Stimulated activated CD4-positive, alpha-beta T cell treated with anti-CD3 and anti-CD28 coated beads, Interleukin-1b, Interleukin-23, amount 100 ng/mL, for 48 hours (primary cell): ENCODE measurements at places on chromosomes 1 and 21.
A peak's percentile ranks its signal among the peaks of the same experiment; 100 is the strongest.

GRCh38 chr1:47522935-47523834, 85.3 kb downstream of the FOXD2 start:
- no peak for DNase-seq

DNA sequence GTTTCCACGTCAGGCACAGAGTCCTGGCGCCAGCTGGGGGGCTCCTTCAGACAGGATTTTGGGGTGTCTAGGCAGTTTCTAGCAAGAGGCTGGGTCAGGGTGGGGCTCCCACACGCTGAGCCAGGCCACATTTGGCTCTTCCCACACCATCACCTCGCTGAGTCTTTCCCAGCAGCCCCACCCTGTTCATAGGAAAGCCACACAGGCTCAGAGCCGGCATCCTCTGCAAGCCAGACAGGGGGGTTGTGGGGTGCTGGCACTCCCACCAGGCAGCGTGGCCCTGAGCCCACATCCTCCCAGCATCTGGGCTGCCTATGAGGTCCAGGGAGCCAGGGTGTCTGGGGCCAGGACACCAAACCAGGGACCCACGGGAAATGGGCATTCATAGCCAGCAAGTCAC, 2.8 kb upstream of the GPR153 start:
- DNase-seq: no peak

DNA sequence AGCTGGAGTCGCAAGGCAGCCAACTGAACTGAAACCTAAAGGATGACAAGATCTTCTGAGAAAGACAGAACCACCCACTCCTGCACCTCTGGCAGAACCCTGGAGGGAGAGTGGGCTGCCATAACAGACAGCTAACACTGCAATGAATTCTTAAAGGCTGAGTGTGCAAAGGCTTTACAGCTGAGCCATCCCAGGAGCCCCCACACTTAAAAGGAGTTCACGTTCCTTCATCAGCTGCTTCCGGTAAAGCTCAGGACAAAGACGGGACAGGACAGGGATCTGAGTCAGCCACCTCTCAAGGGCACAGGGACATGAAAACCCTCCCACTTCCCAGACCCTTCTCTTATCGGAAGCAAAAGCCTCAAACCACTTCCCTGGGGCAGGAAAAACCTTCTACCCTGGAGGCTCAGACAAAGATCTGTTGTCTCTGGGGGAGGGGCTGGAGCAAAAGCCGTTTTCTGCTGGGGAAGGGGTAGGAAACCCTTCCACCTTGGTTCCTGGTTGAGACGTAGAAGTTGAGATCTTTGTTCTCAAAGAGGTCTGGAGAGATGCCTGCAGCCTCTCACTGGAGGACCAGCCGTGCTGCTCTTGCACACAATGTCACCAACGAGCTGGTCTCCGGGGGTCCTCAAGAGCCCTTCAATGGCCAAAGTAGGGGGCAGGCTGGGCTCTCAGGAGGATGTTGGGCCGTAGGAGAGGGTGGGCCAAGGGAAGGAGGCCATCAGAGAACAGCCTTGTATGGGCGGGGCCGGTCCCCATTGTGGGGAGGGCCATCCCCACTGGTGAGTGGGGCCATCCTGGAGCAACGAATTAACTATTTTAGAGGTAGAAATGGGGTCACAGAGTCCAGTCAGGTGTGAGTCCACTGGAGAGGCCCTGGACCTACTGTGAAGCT, 452.4 kb downstream of the PTPRU start:
- peak; percentile 61 for DNase-seq

DNA sequence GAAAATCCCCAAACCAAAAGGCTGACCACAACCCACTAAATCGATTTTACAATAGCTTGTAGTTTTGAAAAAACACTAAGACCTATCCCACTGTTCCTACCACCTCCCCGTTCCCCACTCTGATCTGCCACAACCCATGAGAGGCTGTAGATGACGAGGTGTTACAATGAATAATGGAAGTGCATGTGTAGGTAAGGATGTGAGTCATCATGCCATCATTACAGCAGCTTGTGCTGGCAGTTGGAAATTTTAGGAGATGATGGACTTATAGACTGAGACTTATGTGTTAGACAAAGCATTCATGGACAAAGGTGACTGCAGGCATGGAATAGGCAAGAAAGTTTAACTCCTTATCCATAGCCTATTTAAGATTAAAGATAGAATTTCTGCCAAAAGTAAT, 184.7 kb upstream of the CACYBP start:
- peak; percentile 47 for DNase-seq

DNA sequence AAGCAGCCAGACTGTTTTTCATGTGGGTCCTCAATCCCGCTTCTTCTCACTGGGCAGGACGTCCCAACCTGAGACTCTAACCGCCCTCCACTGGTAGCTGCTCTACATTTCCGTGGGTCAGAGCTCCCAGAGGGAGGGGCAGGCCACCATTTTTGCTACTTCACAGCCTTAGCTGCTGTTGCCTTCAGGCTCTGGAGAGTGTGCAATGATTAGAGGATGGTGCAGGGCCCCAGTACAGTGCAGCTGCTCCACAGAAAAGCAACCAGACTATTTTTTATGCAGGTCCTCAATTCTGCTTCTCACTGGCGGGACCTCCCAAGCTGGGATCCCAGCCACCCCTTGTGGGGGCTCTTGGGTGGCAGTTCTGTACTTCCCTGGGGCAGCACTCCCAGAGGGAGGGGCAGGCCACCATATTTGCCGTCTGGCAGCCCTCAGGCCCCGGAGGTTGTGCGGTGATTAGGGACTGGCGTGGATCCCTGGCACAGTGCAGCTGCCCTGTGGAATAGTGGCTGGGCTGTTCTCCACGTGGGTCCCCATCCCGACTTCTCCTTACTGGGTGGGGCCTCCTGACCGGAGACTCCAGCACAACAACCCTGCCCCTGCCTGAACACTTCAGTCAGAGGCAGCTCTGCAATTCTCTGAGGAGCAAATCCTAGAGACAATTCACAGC, 647.6 kb upstream of the PKN2 start:
- DNase-seq: no peak

GRCh38 chr1:185849014-185849413, 114.8 kb downstream of the HMCN1 start:
- DNase-seq: no peak

GRCh38 chr1:229730573-229730972, 104.5 kb downstream of the URB2 start:
- DNase-seq: no peak

DNA sequence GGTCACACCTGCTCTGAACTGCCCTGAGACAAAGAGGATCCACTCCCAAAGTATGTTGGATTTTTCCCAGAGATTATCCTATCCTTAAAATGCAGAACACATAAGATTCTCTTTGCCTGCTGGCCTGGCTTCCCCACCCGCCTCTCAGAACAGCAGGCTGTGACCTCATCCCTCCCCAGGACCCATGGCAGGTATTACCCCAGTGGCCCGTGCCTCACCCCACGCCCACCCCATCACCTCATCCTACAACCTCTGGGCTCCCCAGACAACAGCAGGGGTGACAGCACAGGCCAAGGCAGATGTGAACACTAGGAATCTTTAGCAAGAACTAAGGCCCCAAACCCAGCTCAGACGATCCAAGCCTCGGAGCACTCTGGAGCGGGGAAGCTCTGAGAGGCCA, 35.1 kb upstream of the S100A7 start:
- no peak for DNase-seq

GRCh38 chr1:75999034-75999433, 66.8 kb upstream of the ASB17 start:
- DNase-seq: no peak

- no peak for DNase-seq
Observed at GRCh38 chr1:46300673-46301405, 2.6 kb downstream of the LRRC41 start.

- no peak for DNase-seq
Observed at GRCh38 chr1:42777852-42778251, 6.9 kb upstream of the TMEM269 start.

DNA sequence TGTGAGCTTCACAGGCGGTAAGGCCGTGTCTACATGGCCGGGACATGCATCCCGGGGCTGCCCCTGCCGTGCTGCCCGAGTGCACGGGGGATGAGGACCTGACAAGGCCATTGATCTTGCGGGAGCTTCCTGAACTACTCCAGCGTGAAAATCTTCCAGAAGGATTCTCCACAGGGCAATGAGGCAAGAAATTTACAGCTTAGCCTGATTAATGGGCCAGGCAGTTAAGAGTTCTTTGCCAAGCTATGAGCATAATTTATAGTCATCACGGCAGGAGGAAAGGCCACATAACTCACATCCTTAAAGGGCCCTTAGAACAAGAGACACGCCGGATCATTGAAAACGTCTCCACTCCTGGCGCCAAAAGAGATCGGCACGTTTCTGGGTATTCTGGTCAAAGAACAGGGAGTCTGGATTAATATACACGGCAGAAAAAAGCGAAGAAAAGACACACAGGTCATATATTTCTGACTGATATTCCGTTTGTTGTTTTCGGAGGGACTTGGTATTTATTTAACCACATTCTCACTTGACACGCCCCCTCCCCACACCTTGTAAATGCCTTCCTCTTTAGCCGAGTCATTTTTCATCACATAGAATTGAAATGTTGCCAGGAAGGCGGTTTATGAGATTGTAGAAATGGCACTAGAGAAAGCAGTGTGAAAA, 180.5 kb downstream of the DYRK1A start:
- no peak for DNase-seq

DNA sequence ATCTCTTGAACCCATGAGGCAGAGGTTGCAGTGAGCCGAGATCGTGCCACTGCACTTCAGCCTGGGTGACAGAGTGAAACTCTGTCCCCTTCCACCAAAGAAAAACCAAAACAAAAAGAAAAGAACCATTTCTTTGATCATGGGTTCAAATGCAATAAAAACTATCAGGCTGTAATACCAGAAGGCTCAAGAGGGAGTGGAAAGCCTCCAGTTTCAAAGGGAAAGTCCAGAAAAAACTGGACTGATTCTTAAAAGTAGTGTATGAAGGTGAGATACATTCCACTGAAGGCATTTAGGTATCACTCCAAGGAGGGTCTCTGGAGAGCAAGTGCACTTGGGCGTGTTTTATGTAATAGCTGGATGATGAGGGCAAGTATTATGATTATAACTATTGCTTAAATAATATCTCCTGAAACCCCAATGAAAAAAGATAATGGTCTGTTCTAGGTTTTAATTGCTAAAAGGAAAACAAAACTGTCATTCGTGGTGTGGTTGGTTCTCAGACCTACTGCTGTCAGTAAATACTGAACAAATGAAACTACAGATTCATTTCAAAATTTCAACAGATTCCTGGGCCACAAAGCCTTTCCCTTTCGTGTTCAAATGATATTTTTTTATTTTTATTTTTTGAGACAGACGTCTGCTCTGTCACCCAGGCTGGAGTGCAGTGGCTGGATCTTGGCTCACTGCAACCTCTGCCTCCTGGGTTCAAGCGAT, 6.0 kb upstream of the CAMTA1 start:
- no peak for DNase-seq

- DNase-seq: no peak
Observed at GRCh38 chr1:221230605-221231004, 351.4 kb downstream of the HLX start.

DNA sequence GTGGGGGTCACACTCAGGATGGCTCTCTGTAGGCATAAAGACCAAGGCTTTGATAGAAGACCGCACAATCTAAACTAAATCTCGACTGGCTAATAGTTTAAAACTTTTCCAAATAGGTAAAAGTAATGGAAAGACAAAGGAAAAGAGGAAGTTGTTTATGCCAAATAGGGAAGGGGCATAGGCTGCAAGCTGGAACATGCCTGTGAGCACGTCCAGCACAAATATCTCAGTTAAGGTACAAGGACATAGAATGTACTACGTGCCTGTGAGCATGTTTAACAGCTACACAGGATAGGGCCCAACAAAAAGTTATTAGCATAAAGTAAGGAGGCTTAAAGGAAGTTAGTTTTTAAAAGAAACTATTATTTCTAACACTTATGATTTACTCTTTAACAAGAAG, 27.6 kb upstream of the GUCA2A start:
- DNase-seq: no peak

DNA sequence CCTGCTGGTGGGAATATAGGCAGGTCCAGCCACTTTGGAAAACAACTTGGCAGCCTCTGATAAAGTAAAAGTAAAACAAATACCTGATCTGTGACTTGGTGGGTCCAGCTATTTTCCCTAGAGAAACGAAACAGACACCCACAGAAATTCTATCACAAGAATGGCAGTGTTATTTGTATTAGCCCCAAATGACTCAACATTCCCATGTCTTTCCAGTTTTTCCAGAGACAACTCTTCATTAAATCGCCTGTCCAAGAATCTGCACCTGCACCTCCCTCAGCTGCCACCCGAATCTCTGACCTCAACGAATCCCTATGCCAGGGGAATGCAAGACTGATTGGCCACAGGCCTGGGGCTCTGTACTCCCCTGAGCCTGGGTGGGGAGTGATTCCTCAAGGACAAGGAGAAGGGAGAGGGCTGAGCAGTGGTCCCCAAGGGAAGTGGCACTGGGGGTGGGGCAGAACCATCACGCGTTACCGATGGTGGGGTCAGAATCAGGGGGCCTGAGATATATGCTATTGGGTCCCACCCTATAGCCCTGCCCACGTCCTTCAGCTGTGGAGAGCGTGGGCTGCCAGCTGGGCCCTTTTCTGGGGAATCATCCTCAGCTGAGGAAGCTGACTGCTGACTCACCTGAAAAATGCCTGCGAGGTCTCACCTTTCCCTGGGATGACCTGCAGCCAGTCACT, 553.0 kb downstream of the PTPRU start:
- DNase-seq: no peak

DNA sequence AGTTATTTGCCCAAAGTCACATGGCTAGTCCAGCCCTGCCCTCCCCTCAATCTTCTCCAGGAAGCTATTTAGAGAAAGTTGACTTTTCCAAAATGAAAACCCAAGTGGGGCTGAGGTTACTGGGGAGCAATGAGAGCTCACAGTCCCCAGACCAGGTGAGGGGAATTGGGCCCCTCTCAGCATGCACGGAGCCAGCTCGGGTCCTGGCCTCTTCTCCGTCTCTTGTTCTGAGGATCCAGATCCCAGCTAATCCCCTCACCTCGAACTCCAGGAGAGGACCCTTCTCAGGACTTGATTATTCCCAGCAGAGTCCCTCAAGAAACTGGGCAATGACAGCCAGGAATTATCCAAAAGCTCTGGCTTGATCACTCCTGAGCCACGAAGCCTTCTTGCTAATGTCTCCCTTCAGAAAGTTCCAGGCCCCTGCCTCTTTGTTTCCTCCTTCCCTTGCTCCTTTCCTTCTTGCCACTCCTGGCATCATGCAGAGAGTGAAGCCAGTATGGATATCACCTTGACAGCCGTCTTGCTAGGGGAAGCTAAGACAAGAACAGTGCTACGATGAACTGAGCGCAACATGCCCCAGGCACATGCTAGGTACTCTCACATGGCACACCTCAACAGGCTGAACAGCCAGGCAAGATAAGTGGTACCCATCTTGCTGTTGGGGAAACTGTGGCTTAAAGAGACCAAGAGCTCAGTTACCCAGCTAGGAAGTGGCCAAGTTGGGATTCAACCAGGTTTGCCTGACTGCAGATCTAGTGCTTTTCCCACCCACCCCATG, 51.9 kb downstream of the KLHDC7A start:
- DNase-seq: no peak

- no peak for DNase-seq
Observed at GRCh38 chr1:245926888-245927287, 580.2 kb downstream of the SMYD3 start.

- DNase-seq: no peak
Observed at GRCh38 chr1:208243527-208243966, 637 bp downstream of the PLXNA2 start.
